Suppressor macrophage treated with lipopolysaccharide for 4 hours (primary cell): ENCODE measurements at places on chromosomes 16 and 17.

GRCh38 chr17:60510031-60510430 lies 16.0 kb downstream of the APPBP2 start:
- DNase-seq: no peak

- DNase-seq: no peak
Observed at GRCh38 chr16:24728891-24729242, 584 bp upstream of the TNRC6A start.

GRCh38 chr17:28335959-28336871 lies 654 bp downstream of the TNFAIP1 start:
- DNase-seq: peak; percentile 56

DNA sequence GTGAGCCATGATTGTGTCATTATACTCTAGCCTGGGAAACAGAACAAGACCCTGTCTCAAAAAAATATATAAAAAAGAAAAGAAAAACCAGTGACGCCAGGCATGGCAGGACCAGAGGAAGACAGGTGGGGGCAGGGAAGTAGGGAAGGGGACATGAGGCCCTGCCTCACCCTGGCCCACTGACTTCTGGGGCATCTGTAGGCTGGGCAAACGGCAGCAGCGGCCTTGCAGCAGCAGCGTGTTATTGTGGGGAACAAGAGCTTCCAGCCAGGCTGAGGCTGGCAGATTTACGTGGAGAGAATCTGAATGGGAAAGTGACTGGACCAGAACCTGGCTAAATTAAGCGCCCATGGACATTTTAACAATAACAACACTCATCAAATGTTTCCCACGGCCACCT lies 19.4 kb downstream of the CMTM4 start:
- no peak for DNase-seq

GRCh38 chr17:27320222-27320560 lies 26.3 kb downstream of the WSB1 start:
- DNase-seq: no peak

- DNase-seq: peak; percentile 43
Observed at GRCh38 chr16:55453909-55454308, 25.1 kb upstream of the MMP2 start.

DNA sequence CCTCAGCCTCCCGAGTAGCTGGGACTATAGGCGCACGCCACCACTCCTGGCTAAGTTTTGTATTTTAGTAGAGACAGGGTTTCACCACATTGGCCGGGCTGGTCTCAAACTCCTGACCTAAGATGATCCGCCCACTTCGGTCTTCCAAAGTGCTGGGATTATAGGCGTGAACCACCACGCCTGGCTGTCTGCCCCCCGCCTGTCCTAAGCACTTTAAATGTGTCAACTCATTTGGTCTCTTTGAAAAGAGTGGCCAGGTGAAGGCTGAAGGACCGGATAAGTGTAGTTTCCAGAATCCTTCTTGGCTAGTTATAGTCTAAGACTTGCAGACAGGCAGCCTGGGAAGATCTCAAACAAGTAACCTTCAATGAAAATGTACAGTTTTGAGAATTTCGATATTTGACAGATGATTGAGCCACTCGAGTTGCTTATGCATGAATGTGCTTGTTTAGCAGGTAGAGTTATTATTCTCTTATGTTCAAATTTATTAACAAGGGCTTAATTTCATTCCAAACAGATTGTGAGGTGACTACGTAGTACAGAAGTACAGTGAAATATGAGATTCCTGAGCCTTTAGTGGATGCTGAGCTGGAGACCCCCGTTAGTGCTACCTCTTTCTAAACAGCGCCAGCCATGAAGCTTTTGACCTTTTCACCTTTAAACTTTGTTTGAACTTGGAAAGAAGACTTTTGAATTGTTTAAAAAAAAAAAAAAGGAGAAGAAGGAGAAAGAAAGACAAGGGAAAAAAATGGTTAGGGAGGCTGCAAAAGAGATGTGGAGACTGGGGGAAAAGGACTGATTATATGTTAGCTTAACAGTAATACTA lies 164.4 kb upstream of the TBX2 start:
- no peak for DNase-seq
